SK-N-DZ (cell line): ENCODE measurements at places on chromosomes 5 and 9.

DNA sequence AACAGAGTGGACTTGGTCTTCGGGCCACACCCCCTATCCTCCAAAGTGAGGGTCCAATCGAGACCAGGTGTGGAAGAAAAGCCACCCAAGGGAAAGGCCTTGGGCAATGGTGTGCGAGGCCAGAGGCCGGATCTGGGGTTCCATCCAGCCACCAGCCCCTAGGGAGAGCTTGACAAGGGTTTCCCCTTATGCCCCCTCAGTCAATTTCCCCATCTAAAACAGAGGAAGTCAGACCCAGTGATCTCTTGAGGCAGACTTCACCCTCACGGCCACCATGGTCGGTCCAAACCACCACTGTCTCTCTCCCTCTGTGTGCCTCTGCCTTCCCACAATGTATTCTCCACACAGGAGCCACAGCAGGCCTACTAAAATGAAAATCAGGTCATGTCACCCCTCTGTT is 82.9 kb downstream of the C5orf15 start:
- DNase-seq, result no peak

DNA sequence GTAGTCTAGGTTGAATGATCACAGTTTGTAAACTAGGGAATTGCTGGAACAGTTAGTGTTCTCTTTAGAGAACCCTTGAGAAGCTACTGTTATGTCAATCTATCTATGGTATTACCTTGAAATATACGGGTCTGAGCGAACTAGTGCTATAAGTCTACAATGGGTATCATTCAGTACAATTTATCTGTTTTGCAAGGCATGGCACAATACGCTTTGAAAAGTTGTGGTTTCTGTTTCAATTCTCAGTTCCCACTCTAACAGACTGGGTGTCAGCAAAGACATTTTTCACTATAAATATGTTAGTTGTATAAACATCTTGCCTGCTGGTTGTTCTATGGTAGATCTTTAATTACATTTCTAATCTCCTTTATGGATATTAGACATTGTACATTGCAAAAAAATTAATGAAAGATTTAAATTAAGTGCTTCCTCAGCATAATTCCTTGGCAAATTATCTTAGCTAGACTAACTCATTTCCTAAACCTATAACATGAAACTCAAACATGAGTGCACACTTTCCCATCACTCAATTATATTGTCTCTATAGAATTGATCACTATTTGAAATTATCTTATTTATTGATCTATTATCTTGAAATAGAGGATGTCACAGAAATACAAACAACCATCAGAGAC is 24.9 kb upstream of the SLCO6A1 start:
- no peak for DNase-seq

DNA sequence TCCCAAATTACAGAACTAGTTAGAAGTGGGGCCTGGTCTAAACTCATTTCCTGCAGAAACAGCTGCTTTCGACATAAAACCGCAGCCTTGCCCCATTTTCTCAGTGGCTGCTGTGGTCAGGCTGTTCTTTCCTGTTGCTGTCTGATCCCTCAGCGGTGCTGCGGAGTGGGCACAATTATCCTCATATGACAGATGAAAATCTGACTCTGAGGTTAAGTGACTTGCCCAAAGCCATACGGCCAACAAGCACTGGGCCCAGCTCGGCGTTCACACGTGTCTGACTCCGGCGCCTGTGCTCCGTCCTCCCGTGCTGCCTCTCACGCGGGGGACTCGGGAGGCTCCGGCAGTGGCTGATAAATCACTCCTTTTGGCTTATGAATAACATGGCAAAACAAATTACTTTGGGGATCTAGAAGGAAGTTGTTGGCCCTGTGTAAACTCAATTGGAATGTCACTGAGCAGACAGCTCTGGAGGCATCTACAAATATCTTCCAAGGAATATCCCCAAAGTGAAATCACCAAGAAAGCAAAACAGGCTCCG is 142.6 kb upstream of the LMX1B start:
- DNase-seq, result no peak

- no peak for DNase-seq
Measured at GRCh38 chr5:167797933-167798332, 493.5 kb upstream of the WWC1 start.

GRCh38 chr5:39040875-39041274 is 33.3 kb downstream of the RICTOR start:
- DNase-seq, result no peak

DNA sequence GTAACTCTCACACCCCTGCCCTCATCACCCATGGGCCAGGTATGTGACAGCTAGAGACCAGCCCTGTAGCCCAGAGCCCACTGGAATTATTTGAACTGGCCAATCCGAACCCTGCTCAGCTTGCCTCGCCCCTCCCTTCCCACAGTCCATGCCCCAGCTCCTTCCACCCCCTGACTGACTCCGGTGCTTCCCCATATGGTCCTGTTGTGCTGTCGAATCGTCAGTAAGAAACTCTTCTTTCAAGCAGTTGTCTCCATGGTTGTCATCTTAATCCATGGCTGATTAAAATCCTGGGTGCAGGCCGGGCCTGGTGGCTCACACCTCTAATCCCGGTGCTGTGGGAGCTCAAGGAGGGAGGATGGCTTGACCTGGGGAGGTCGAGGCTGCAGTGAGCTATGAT is 118.5 kb downstream of the COL23A1 start:
- no peak for DNase-seq

- no peak for DNase-seq
Measured at GRCh38 chr5:11104210-11104609, 343.2 kb upstream of the DAP start.

DNA sequence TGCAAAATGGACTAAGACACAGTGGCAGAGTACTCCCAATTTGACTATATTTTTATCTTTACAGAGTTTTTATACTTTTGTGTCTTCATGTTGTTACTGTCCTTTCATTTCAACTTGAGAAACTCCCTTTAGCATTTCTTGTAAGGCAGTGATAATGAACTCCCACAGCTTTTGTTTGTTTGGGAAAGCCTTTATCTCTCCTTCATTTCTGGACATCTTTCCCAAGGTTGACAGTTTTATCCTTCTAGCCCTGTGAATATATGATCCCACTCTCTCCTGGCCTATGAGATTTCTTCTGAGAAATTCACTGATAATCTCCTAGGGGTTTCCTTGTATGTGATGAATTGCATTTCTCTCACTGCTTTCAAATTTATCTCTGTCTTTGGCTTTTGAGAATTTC is 9.2 kb upstream of the SARDH start:
- DNase-seq, result no peak

DNA sequence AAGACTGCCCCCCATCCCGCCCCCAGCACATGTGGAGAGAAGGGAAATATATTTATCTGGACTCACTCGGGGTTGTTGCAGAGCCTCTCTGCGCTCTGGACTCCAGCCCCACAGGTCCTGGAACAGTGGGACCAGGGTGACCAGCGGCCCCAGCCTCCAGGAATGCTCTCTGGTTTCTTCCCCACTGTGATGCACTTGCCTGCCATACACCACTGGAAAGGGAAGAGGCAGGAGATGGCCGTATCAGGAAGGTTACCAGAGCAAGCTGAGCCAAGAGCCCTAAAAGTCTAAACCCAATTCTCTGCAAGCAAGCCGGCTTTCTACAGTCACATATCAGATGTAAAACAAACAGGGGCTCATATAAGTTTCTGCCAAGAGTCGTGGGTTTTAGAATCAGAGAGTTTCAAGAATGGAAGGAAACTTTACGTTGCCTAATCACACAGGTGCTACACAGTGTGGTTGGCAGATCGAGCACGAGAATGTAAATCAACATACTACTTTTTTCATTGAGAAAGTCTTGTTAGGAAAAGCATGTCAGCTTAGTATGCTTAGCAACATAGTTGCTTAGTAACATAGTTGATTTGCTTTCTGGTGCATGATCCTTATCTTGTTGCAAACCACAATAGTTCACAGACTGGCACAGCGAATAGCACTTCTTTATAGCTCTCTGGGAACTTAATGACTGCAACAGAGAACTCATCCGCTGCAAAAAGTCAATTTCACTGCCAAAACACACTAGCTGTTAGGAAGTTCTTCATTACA is 201.2 kb downstream of the TARS1 start:
- DNase-seq, result peak; percentile 23
